ENCODE measurements at places on chromosomes 6 and 20.

DNA sequence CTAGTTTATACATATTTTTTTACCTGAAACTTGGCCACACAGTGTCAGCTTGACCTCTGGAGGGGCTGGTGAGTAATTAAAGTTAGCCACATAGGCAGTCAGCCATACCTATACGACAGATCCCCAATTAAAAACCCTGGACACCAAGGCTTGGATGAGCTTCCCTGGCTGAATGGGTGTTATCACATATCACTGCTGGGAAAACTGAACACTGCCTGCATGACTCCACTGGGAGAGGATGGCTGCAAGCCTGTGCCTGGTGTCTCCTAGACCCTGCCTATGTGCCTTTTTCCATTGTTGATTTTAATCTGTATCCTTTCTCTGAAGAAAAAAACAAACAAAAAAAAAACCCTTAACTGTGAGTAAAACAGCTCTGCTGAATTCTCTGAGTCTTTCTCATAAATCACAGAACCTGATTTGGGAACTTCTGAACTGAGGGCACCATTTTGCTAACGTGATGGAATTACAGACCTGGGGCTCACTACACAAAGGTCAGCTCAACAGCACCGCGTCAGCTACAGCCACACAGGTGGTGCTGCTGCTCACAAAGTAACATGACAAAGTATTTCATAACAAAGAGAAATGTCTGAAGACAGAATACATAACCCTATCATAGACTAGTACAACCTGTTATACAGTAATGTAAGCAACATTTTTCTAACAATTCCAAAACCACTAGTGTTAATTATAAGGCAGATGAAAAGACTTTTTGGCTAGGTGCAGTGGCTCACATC lies 97.0 kb downstream of the SLC23A2 start:
- DNase-seq = no peak

DNA sequence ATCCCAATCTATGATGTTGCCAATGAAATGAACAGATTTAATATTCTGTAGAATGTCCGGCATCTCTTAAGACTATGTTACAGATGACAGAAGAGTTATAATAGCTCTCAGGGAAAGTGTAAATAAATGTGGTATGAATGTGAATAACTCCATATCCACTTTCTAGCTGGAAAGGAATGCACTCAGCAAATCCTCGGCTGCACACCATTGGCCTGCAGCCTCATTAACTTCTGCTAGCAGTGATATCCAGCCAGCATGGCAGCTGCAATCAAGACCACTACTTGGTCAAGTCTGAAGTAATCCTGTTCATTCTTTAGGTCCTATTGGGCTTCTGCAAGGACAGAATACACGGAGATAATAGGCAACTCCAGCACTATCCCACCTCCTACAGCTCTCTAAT lies 17.3 kb upstream of the MICA start:
- no peak for DNase-seq

GRCh38 chr20:9330151-9330550 lies 184.2 kb upstream of the LAMP5 start:
- no peak for DNase-seq

DNA sequence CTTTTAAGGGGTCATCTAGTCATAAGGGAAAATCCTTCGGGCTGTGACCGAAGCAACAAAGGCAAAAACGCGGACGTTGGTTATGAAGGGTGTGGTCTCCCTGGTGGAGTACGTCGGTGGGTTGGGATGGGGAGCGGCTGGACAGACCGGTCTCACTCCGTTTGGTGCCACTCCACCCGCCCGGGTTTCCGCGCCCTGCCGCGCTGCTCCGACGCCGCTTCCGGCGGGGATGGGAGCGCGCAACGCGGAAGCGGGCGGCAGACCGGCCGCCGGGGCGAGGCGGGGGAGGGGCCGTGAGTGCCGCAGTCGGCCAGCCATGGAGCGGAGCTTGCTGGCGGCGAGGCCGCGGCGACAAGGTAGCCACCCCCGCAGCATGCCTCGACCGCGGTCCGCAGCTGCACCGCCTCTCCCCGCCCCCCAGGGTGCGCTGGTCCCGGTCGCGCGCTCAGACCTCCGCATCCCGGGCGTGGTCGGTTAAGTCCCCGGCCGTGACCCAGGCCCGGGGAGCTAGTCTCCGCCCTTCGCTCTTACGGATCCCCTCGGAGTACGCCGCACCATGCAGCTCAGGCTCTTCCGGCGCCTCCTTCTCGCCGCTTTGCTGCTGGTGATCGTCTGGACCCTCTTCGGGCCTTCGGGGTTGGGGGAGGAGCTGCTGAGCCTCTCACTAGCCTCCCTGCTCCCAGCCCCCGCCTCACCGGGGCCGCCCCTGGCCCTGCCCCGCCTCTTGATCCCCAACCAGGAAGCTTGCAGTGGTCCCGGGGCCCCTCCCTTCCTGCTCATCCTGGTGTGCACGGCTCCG lies at the start of gene B3GALT4:
B3GALT4 (plus strand) TSS at position 260 of the 799 bp plus-strand sequence; CDS start at position 557, 297 bp downstream.
- DNase-seq = peak; percentile 66

Data from muscle of back (tissue), 13 donors.